ENCODE measurements at places on chromosomes 13 and 19.

- no peak for DNase-seq
Measured at GRCh38 chr13:99377641-99378040, 70.4 kb upstream of the GPR183 start.

- no peak for DNase-seq
Measured at GRCh38 chr19:52691215-52691610, 43.6 kb downstream of the ZNF611 start.

GRCh38 chr13:112341976-112342735 lies 34.0 kb upstream of the SPACA7 start:
- DNase-seq: no peak

DNA sequence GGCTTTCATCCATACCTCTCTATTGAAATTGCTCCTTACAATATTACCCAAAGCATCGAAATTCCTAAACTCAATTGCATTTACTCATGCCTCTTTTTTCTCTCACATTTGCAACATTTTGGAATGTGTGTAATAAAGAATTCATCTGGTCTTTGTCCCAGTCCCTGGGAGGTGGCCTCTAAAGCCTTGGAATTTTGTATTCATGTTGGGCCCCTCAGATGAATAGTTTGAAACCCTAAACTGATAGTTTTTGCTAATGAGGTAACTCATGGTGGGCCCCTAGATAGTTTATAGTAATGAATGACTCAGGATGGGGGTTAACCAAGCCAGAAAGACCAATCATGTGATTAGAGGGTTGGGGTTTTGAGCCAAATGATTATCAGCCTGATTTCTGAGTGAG lies 490.4 kb downstream of the DIAPH3 start:
- peak; percentile 28 for DNase-seq

DNA sequence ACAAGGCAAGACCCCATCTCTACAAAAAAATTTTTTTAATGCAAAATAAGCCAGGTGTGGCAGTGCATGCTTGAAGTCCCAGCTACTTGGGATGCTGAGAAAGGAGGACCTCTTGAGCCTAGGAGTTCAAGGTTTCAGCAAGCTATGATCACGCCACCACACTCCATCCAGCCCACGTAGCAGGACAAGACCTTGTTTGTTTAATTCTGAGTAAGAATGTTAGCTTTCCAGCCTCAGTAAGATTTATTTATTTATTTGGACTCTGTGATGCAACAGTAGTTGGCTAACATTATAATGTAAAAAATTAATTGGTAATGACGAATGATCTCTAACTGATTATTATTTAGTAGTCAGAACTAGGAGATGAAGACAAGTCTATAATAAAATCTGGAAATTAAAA lies 23.3 kb downstream of the N4BP2L2 start:
- peak; percentile 52 for DNase-seq

- DNase-seq: peak; percentile 69
Measured at GRCh38 chr19:18846862-18847548, 15.2 kb downstream of the UPF1 start.

- DNase-seq: no peak
Measured at GRCh38 chr13:91351123-91351522, 3.6 kb downstream of the MIR17HG start.

DNA sequence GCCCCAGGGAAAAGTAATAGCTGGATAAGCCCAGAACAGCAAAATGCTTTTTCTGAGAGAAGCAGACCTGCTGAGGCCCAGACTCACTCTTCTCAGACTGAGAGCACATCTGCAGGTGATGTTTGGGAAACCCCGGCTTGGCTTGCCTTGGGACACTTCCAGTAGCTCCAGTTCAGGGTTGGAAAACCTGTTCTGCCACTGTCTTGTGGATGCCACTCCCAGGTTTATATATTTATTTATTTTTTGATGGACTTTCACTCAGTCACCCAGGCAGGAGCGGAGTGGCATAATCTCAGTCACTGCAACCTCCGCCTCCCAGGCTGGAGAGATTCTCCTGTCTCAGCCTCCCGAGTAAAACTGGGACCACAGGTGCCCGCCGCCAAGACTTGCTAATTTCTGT lies 8.0 kb upstream of the SMARCA4 start:
- no peak for DNase-seq

GRCh38 chr13:99028890-99029289 lies 51.0 kb upstream of the DOCK9 start:
- DNase-seq: no peak

GRCh38 chr13:65343898-65344663 lies 1886.1 kb downstream of the PCDH9 start:
- no peak for DNase-seq

All from IMR-90 (cell line).